ENCODE measurements at places on chromosomes 1 and 21.

DNA sequence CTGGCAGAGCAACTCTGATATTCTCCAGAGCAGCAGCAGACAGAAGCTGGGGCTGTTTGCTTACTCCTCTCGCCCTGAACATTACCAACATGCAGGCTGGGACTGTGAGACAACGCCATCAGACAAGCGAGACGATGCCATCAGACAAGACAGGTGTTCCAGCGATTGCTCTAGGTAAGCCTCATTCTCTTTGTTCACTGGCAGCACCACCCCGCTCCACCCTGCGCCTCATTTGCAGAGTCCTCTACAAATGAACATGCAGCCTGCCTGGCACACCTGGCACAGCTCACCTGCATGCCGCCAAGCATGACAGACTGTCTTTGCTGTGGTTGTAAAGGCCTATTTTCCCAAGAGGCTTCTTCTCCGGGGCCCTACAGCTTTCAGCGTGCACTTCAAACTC lies 346.2 kb downstream of the SMYD3 start:
- no peak for DNase-seq

DNA sequence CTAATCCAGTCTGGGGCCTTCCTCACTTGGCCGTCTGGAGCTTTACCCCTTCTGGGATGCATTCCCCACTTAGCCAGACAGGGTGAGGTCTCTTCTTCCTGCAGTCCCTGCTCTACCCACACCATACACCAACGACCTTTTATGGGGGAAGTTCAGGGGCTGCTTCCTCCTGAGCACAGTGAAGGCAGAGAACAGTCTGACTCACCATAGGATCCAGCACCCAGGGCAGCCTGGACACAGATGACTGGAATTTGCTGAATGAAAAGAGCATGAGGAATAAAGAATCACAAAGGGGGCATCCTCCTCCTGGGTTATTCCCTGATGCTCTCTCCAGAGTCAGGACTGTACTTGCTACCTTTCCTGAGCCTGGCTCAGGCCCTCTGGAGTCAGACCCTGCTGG lies 4.6 kb upstream of the FOXE3 start:
- DNase-seq = no peak

GRCh38 chr1:75711846-75712245 lies 12.7 kb upstream of the ACADM start:
- DNase-seq = no peak

DNA sequence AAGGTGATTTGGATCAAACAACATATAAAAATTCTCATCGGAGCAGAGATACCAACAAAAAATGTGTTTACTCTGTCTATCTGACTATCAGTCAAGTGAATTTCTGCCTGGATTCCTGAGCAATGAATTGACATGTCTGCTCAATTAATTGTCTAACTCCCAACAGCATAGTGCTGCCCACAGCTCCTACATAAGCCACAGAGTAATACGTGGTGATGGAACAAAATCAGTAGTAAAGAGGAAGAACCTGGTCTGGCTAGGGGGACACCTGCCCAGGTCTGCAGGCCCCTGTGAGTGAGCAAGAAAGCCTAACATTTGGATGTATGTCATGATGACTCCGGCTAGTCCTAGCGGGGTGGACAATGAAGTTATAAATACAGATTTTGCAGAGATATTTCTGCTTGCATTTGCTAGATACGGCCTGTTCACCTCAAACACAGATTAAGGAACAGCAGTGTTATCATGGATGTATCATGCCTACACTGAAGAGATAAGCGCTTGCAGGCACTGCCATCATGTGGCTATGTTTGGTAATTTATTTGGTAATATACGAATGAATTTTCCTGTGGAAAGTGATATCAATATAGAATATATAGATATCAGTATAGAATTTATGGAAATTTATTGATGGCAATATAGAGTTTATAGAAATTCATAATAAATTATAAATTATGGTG lies 69.6 kb upstream of the LRRC8B start:
- no peak for DNase-seq

DNA sequence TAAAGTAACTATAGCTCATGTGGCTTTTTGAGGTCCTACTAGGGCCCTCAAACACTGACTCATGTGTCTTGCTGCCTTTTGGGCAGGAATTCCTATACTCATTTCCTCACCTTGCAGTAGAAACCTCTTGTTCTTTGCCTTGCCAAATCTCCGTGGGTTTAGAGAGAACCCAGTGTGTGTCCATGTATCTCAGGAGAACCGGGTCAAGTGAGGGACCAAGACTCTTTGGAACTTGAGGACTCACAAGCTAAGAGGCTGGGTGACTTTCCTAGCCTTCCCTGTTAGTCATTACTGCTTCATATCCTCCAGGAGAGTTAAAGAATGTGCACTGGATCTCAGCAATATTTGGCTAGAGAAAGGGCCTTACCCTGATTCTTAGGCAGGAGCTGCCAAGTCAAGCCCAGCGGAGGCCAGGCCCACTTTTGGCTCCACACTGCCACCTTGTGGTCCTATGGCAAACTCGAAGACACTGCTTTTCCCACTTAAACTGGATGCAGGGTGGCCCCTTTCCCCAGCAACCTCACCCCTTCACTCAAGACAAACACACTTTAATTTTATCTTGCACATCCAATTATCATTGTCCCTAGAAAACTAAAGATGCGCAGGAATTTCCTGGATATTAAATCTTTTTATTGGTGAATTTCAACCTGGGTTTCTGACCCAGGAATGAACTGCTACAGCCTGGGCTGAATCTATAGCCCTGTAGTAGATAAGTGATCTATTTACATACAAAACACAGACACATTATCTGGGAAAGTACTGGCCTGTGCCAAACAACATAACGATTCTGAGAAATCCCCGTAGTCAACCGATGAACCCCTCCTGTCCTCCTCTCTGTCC lies 10.6 kb downstream of the AVPR1B start:
- peak; percentile 89 for DNase-seq

DNA sequence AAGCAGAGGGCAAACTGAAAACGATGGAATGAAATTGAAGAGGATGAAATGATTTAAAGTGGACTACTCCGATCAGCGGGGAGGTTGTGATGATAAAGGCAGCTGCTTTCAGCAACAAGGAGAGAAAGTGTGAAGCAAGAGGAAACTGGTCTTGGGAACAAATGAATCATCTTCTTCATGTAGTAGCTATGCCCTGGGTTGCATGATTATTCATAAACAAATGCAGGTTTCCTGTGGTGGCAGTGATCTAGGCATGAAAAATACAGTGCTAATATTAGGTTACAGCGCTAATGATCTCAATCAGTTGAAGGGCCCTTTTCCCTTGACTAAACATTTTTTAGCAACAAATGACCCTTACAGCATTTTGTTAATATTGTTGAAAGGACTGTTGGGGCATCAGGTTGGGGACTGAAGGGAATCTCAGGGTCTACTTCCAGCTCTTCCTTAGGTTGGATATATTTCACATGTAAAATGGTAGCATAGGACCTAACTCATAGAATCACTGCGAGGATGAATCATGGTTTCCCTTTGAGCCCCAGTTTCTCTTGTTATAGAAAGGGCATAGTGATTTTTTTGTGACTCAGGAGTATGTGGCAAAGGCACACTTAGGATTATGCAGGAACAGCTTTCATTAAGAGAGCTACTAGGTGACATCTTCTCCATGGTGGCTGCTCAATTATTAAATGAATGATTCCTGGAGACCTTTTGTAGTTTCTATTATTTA lies 1.9 kb upstream of the ZFYVE9 start:
- DNase-seq = no peak

- no peak for DNase-seq
Observed at GRCh38 chr1:62128745-62129144, 65.9 kb upstream of the L1TD1 start.

- no peak for DNase-seq
Observed at GRCh38 chr1:116105996-116106395, 5.2 kb upstream of the MAB21L3 start.

- no peak for DNase-seq
Observed at GRCh38 chr21:46158666-46159300, 3.4 kb upstream of the FTCD start.

- no peak for DNase-seq
Observed at GRCh38 chr1:242761556-242761955, 237.1 kb upstream of the PLD5 start.

DNA sequence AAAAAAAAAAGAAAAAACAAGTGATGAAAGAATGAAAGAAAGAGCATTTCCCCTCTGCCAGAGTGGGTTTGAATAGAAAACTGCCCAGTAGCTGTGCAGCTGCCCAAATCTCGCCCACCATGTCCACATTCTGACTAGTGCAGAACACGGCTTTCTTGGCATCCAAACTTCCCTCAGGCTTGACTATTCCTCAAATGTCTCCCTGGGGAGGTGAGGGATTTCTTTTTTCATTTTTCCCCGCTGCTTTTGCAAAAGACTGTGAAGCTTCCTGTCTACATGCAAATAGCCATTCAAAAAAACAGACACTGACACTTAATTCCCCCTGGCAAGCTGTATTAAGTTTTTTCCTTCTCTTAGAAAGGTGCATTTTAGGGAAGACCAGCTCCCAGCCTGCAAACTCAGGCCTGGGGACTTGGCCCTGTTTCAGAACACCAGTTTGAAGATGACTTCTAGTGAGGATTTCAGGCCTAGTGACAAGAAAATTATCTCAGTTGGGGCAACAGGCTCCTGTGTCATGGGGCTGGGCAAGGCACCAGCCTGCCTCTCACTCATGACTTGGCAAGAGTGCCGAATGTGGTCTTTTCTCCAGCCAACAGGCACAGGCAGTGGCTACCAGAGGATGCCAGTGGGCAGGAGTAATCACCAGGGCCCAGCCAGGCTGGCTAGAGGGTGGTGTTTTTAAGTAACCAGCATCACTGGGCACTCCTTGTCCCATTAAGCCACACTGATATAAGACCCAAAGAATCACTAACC lies 178.1 kb upstream of the NFIA start:
- no peak for DNase-seq

- DNase-seq = no peak
Observed at GRCh38 chr21:33828083-33828482, 87.5 kb downstream of the ATP5PO start.

DNA sequence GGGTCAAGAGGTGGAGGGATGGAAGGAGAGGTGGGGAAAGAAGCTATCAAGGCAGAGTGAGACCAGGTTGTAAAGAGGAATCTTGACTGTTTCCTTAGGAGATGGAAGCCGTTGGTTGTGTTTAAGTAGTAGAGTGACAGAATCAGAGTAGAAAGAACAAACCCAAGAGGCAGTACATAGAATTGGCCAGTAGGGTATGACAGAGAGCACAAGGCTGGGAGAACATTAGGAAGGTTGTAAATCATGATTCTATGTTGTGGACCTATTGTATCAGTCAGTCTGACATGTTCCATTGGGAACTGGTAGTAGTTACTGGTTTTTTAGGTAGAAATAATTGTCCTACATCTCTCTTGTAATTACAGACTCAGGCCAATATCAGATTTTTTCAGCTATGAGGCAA lies 486.9 kb upstream of the USP24 start:
- peak; percentile 14 for DNase-seq

DNA sequence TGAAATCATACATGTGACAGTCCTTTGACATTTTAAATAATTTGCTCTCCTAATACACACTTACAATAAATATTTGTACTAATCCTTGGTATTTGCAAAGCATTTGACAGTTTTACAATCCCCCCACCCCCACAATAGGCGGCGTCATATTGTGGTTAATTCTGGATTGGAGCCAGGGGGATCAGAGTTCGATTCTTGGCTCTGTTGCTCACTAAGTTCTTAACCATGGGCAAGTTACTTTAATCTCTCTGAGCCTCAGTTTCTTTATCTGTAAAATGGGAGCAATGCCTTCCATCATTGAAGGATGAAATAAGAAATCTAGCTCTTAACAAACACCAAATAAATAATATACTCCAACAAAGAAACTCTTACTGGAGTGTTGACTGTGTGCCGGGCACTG lies 23.8 kb downstream of the CACNA1S start:
- no peak for DNase-seq

DNA sequence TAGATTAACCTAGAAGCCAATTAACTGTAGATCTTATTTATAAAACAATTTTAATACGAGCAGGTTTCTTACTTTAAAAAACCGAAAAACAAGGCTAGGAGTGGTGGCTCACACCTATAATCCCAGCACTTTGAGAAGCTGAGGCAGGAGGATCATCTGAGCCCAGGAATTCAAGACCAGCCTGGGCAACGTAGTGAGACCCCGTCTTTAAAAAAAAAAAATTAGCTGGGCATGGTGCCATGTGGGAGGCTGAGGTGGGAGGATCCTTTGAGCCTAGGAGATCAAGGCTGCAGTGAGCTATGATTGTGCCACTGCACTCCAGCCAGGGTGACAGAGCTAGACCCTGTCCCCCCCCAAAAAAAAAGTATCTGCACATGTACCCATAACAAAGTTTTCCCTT lies 89.3 kb upstream of the QSOX1 start:
- DNase-seq = no peak

- no peak for DNase-seq
Observed at GRCh38 chr1:234327577-234328164, 45.6 kb upstream of the COA6 start.

GRCh38 chr1:212794561-212795014 lies 2.9 kb downstream of the TATDN3 start:
- DNase-seq = no peak

DNA sequence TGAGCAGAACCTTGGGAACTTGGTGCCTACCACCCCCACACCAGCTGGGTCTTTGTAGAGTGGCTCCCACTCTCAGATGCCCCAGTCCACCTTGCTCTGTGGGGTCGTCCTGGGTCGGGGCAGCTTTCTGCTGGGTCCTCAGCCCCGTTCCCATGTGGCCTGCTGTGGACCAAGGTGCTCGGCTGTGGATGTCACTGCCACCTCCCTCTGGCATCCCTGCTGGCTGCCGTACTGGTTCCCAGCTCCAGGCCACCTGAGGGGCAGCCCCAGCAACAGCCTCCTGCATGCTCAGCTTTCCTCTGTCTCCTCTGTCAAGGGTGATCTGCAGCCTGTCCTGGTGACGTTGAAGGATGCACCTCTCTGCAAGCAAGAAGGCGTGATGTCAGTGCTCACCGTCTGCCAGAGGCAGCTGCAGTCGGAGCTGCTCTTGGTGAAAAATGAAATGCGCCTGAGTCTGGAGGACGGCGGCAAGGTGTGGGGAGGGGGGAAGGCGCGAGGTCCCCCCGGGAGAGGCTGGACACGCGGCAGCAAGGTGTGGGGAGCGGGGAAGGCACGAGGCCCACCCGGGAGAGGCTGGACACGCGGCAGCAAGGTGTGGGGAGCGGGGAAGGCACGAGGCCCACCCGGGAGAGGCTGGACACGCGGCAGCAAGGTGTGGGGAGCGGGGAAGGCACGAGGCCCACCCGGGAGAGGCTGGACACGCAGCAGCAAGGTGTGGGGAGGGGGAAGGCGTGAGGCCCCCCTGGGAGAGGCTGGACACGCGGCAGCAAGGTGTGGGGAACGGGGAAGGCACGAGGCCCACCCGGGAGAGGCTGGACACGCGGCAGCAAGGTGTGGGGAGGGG lies 45.9 kb upstream of the DIP2A start:
- no peak for DNase-seq

GRCh38 chr1:242839101-242839500 lies 314.6 kb upstream of the PLD5 start:
- DNase-seq = no peak

- DNase-seq = peak; percentile 38
Observed at GRCh38 chr1:150922519-150922975, 3.6 kb upstream of the SETDB1 start.

- no peak for DNase-seq
Observed at GRCh38 chr1:30790850-30791778, 33.5 kb upstream of the LAPTM5 start.
